ENCODE measurements at places on chromosomes 3 and 15. TPM values are rescaled to one million over a fixed set of nuclear protein-coding genes. Genes with fewer than 3 reads are reported as not detected.

DNA sequence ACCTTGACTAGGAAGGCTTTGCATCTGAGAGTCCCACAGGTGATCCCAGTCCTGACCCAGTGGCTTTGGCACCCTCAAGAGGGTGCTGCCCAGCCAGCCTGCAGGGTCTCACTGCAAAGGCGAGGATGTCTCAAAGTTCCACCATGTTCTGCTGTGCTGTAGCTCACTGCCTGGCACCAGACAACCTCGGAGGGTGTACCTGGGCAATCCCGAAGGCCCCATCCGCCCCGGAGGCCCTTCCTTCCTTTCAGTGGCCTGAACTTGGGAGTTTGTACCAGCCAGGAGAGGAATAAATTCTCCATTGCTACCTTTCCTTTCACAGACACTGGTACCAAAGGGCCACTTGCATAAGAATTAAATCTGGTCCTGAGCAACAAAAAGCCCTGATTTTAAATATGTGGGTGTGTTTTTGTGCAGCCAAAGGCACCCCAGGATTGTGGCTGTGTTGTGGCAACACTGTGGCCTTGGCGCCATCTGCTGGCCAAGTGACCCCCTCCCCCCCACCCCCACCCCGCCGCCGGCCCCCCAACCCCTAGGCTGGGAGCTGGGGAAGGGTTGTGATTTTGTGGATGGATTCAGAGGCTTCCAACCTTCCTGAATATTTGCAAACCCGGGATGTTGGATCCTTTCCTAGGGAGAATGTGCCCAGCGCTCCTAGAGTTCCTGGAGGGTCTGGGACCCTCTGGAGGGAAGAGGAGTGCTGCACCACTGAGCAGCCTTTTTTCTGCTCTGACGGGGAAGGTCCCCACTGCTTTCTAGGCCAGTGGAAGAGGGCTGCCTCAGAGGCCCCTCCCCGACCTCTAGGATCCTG is 9.7 kb upstream of the PTPN23 start:
- H3K27me3 ChIP-seq = peaks cover under 1% of the 10 kb centered on the region
- H3K4me1 ChIP-seq = peaks cover 2% of the 10 kb centered on the region
- H3K4me3 ChIP-seq = no peak overlapping the region

DNA sequence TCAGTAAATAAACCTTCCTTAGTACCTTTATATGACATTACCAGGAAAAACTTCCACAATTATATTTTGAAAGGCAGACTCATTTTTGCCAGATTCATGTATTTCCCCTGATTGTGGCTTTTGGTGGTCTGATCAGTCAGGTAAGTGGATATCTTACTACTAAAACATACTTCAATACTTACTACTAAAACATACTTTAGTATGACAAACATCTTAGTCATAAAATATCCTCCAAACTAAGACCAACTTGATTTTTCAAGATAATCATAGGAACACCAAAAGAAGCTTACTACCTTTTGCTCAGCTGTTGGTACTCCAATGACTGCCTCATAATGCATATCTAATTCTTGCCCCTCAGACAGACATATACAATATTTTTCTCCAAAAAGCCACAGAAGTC is 9.3 kb downstream of the TJP1 start:
- no peak overlapping the region for H3K27ac ChIP-seq
- H3K4me3 ChIP-seq = no peak overlapping the region
- peaks cover 46% of the 10 kb centered on the region for H3K27me3 ChIP-seq
- peaks cover 5% of the 10 kb centered on the region for H3K36me3 ChIP-seq
- no peaks in the 10 kb centered on the region for H3K4me1 ChIP-seq

DNA sequence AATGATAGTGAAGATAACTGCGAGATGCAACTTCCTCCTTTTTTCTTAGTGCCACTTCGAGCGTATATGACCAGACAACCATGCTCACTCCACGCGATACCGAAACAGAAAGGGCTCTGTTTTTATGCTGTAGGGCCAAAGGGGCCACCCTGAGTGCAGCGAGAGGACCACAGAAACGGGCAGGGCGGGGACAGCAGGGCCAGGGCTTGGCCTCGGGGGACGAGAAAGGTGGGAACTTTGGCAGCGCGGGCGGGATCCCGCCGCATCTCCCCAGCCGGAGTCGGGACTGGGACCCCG is 483 bp downstream of the VPS13C start:
- peaks cover 6% of the 10 kb centered on the region for H3K36me3 ChIP-seq
- peaks cover 35% of the 10 kb centered on the region for H3K4me1 ChIP-seq
- peak overlapping the region; percentile 94 for H3K27ac ChIP-seq
- H3K27me3 ChIP-seq = peaks cover 17% of the 10 kb centered on the region

- DNase-seq = no peak
- no peak overlapping the region for H3K4me3 ChIP-seq
- no peaks in the 10 kb centered on the region for H3K27me3 ChIP-seq
- H3K27ac ChIP-seq = no peak overlapping the region
Observed at GRCh38 chr3:190673148-190673547, 159.3 kb downstream of the IL1RAP start.

DNA sequence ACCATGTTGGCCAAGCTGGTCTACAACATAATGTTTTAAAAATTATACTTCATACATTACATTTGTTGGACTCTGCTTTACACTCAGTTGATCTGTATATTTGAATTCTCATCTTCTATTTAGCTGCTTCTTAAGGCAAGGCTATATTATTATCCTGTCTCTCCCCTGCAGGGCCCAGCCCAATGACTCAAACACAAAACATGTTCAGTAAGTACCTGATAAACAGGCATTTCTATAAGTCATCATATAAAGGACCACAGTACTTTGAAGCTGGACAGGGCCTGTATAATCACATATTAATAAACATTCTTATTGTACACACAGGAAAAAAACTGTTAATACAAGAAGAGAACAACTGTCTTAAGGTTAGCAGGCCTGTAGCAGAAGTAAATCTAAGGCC is 36.2 kb downstream of the NGLY1 start:
- no peak for DNase-seq
- H3K4me3 ChIP-seq = no peak overlapping the region
- no peaks in the 10 kb centered on the region for H3K4me1 ChIP-seq
- no peak overlapping the region for H3K27ac ChIP-seq
- H3K36me3 ChIP-seq = peaks cover 78% of the 10 kb centered on the region

- H3K4me1 ChIP-seq = peaks cover 40% of the 10 kb centered on the region
- no peak overlapping the region for H3K27ac ChIP-seq
- H3K4me3 ChIP-seq = no peak overlapping the region
- peaks cover 56% of the 10 kb centered on the region for H3K36me3 ChIP-seq
- DNase-seq = no peak
Observed at GRCh38 chr3:149005416-149005815, 14.1 kb downstream of the GYG1 start.

The NPTN gene
- total RNA-seq = 31.4 TPM

The PPP2R3A gene
- 0.21 TPM for total RNA-seq

The CHL1 gene
- not detected for total RNA-seq

Measured in activated CD8-positive, alpha-beta T cell treated with anti-CD3 and anti-CD28 coated beads, Interleukin-2, amount 10 ng/mL, durations not matched to agents 7 days and 5 days (primary cell).